CD4-positive, alpha-beta memory T cell (primary cell): ENCODE measurements at places on chromosomes 2 and 18. TPM values are rescaled to one million over a fixed set of nuclear protein-coding genes. Genes with fewer than 3 reads are reported as not detected.

- no peak overlapping the region for H3K27ac ChIP-seq
- no peaks in the 10 kb centered on the region for H3K36me3 ChIP-seq
- no peak overlapping the region for H3K4me3 ChIP-seq
- no peaks in the 10 kb centered on the region for H3K4me1 ChIP-seq
- H3K27me3 ChIP-seq, result no peaks in the 10 kb centered on the region
- no peak for DNase-seq
Measured at GRCh38 chr2:17621781-17622180, 81.3 kb downstream of the VSNL1 start.

DNA sequence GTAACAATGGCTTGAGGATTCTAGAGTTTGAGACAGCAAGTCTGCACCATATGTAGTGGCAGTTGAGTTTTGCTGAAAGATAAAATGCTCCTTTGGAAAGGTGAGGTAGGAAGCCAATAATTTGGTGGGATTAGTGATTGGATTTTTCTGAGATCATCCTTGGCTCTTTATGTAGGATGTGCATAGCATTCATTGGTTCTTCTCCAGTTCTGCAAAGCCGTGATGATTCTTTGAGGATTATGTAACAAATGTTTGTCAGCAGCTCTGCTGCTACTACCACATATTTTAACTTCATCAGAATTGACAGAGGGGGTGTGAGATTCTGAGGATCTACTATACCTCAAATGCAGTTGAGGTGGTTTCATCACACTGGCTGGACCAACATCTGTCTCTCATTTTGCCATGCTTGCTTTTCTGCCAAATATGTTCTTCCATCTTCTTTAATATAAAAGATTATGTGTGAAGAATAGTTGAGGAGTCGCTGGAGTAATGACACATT lies 188.9 kb upstream of the RASGRP3 start:
- H3K27me3 ChIP-seq, result no peaks in the 10 kb centered on the region
- DNase-seq, result no peak
- no peaks in the 10 kb centered on the region for H3K4me1 ChIP-seq
- no peak overlapping the region for H3K4me3 ChIP-seq

DNA sequence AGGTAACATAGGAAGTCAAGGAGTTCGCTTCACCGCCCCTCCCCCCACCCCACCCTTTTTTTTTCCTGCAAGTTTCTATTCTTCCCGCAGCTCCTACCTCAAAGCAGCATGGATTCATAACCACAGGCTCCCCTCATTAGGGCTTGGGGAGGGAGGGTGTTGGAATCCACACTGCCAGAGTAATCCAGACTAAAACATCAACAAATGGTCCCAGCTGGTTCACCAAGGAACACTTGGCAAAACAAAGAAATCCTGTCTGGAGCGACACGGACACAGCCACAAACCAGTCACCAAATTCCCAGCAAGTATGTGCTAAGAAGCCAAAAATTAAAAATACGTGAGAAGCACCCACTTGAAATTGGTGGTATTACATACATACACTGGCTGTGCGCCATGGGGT lies 106.9 kb upstream of the PPP1CB start:
- DNase-seq, result no peak
- H3K27ac ChIP-seq, result no peak overlapping the region
- H3K36me3 ChIP-seq, result no peaks in the 10 kb centered on the region
- peaks cover 5% of the 10 kb centered on the region for H3K4me1 ChIP-seq
- H3K27me3 ChIP-seq, result no peaks in the 10 kb centered on the region

DNA sequence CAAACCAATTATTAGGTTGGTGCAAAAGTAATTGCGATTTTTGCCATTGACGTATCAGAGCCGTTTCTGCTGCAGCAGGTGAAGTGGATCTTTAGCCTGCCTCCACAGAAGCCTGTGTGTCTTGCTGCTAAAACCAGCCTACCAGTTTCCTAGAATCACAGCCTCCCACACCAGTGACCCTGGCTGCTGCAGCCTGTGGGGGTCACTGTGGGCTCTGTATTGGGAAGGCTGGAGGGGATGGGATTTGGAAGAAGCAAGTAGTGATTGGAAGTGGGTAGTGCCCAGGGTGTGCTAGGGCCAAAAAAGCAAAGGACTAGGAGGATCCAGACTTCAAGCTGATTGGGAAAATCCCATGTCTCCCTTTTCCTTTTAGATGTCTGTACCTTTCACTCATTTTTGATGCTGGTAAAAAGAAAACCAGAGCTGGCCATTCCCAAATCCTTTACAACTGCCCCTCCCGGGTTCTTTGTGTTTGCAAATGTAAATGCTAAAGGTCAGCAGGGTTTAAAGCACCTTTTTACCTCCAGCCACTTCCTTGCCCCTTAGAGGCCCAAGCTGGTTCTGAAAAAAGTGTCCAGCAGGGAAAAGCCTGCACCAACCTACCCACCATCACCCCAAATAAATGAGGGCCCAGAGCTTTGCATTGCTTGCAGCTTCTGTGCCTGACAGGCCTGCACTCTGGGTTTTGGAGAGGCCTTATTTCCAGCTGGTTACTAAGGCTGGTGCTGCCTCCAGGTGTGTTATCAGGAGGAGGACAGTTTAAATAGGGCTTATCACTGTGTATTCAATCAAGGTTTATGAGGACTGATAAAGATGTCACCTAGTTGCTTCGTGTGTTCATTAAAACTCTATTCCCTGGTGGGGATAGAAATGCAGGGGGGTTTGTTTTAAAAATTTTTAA lies 172.0 kb downstream of the MIB1 start:
- no peak overlapping the region for H3K27ac ChIP-seq
- no peaks in the 10 kb centered on the region for H3K27me3 ChIP-seq
- no peaks in the 10 kb centered on the region for H3K36me3 ChIP-seq
- H3K4me3 ChIP-seq, result no peak overlapping the region
- H3K4me1 ChIP-seq, result no peaks in the 10 kb centered on the region
- DNase-seq, result no peak

DNA sequence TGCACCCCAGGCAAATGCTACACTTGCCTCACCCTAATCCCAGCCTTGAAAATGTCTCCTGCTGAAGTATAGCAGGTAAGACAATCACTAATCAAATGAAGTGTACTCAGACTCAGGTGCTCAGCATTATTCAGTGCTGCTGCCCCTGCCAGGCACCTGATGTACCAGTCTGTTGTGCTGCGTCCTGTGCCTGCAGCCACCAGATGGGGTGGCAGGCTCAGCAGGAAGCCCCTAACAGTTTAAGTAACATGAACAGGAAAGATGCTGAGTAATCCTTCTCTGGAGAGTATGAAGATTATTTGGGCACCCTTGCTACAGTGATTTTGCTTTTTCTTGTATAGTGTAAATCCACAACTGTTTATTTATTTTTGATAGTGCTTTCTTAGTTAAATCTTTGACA lies 69.1 kb downstream of the TACR1 start:
- H3K27me3 ChIP-seq, result no peaks in the 10 kb centered on the region
- no peak overlapping the region for H3K27ac ChIP-seq
- H3K4me1 ChIP-seq, result no peaks in the 10 kb centered on the region
- no peaks in the 10 kb centered on the region for H3K36me3 ChIP-seq
- H3K4me3 ChIP-seq, result no peak overlapping the region

DNA sequence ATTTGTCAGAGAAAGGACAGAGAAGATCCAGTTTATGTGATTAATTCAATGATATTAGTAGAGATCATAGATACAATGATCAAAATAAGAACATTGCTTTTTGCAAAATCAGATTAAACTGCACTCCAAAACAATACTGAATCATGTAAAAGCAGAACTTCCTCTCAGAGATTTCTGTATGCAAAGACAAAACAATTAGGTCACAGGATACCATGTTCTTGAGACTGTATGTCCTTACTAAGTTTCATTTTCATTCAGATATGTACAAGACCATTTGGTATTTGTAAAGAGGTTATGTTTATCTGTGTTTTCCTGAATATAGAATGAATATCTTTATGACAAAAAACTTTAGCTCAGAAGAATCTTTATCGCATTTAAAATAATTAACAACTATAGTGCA lies 161.8 kb downstream of the DLGAP1 start:
- no peaks in the 10 kb centered on the region for H3K4me1 ChIP-seq
- H3K27ac ChIP-seq, result no peak overlapping the region
- no peak for DNase-seq
- no peaks in the 10 kb centered on the region for H3K36me3 ChIP-seq
- H3K4me3 ChIP-seq, result no peak overlapping the region

DNA sequence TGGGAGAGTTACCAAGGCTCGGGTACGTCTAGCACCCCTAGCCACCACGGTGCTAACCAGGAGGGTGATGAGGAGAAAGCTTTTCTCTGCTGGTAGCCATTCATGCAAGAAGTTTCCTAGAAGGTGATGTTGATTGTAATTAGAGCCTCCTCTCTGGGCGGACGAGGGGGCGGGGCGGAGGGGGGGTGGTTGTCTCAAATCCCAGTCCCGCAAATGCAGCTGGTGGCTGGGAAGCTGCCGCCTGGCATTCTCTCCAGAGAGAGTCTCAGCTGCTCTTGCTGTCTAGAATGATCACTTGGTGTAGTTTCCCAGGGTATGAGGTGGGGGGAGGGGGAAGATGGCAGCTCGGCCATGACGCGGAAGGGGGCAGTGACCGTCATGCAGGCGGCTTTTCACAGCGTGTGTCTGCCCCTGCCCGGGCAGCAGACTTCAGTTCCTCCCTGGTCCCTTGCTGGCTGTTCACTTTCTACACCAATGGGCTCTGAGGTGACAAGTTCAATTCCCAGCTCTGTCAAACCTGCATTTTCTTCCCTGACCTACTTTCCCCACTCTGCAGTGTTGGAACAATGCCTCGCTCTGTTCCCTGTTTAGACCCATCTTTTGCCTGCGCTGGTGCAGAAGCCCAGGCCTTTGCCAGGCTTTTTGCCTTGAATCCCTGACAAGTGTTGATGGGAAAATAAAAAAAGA lies 61.5 kb upstream of the KLF7 start:
- no peak overlapping the region for H3K4me3 ChIP-seq
- no peak overlapping the region for H3K27ac ChIP-seq

- no peak overlapping the region for H3K4me3 ChIP-seq
- H3K27me3 ChIP-seq, result no peaks in the 10 kb centered on the region
- H3K4me1 ChIP-seq, result no peaks in the 10 kb centered on the region
- no peaks in the 10 kb centered on the region for H3K36me3 ChIP-seq
- no peak overlapping the region for H3K27ac ChIP-seq
Measured at GRCh38 chr18:56413862-56414261, 224.5 kb downstream of the TXNL1 start.

- no peak for DNase-seq
- H3K36me3 ChIP-seq, result no peaks in the 10 kb centered on the region
- no peak overlapping the region for H3K4me3 ChIP-seq
- no peaks in the 10 kb centered on the region for H3K27me3 ChIP-seq
- H3K4me1 ChIP-seq, result peaks cover 95% of the 10 kb centered on the region
- H3K27ac ChIP-seq, result peak overlapping the region; percentile 58
Measured at GRCh38 chr2:101704046-101704466, 6.5 kb downstream of the MAP4K4 start.

- no peak overlapping the region for H3K27ac ChIP-seq
- no peaks in the 10 kb centered on the region for H3K36me3 ChIP-seq
- no peaks in the 10 kb centered on the region for H3K4me1 ChIP-seq
- no peak overlapping the region for H3K4me3 ChIP-seq
- H3K27me3 ChIP-seq, result no peaks in the 10 kb centered on the region
Measured at GRCh38 chr2:120825370-120826259, 89.9 kb downstream of the GLI2 start.

DNA sequence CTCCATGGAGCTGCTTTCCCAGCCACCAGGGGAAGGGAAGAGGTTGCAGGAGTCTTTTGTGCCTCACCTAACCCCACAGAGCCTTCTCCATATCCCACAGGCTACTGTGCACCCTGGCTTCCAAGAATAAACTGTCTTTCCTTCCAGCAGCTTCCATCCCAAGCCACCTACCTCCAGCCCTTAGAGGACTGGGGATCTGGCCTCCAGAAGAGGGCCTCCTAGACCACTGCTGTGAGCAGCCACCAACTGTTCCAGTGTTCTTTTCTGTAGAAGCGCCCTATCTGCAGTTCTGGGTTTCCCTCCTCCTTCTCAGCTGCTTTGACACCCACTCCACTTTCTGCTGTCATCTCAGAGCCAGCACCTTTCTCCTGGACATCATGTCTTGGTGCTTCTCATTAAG lies 30.7 kb upstream of the REG3G start:
- no peak overlapping the region for H3K4me3 ChIP-seq
- H3K36me3 ChIP-seq, result no peaks in the 10 kb centered on the region
- DNase-seq, result no peak
- no peak overlapping the region for H3K27ac ChIP-seq
- H3K27me3 ChIP-seq, result no peaks in the 10 kb centered on the region

DNA sequence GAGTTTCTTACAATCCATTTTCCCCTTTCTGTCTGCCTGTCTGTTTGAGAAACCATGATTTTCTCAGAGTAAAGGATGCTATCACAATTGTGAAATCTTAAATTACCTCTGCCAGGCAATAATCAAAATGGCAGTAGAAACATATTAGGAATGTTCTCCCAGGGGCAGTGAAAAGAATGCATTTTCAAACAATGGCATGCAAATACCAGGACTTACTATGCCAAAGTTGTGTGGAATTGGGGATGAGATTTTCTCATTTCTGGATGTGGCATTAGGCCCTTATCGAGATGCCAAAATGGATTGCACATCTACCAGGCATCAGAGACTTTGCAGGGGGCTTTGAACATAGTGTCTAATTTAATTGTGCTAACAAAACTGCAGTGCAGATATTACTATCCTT lies 821.4 kb downstream of the RNF144A start:
- H3K36me3 ChIP-seq, result no peaks in the 10 kb centered on the region
- no peak overlapping the region for H3K4me3 ChIP-seq
- no peak overlapping the region for H3K27ac ChIP-seq
- no peaks in the 10 kb centered on the region for H3K4me1 ChIP-seq

- no peak for DNase-seq
- H3K36me3 ChIP-seq, result no peaks in the 10 kb centered on the region
- no peak overlapping the region for H3K27ac ChIP-seq
- H3K27me3 ChIP-seq, result no peaks in the 10 kb centered on the region
Measured at GRCh38 chr2:192669505-192670091, 474.9 kb upstream of the TMEFF2 start.

DNA sequence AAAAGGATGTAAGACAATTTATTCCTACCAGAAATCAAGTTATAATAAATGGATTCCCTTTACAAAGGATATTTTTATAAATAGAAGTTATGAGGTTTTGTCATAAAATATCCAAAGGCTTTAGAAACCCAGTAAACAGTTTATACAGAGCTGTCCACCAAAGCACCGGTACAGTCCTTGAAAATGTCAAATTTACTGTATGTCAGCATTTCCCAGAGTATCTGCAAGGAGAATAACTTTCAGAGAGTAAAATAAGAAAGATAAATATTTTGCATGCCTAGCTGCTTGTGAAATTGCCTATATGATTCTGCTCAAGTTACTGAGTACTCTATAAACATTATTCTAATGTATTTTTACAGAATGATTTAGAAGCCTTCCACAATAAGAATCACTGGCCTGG lies 923.3 kb upstream of the DDX18 start:
- H3K4me1 ChIP-seq, result no peaks in the 10 kb centered on the region
- H3K36me3 ChIP-seq, result no peaks in the 10 kb centered on the region
- no peak overlapping the region for H3K4me3 ChIP-seq
- no peaks in the 10 kb centered on the region for H3K27me3 ChIP-seq
- DNase-seq, result no peak
- no peak overlapping the region for H3K27ac ChIP-seq

Gene PLGLB1
- 0.79 TPM for polyA plus RNA-seq

Gene RAB27B
- 1.0 TPM for polyA plus RNA-seq

Gene KATNAL2
- polyA plus RNA-seq, result not detected

Gene FEV
- polyA plus RNA-seq, result not detected

Gene ANKRD30B
- not detected for polyA plus RNA-seq

Gene SCYGR4
- polyA plus RNA-seq, result not detected

Gene CERKL
- polyA plus RNA-seq, result 31.2 TPM

Gene HTR2B
- 0.21 TPM for polyA plus RNA-seq
